ENCODE measurements at places on chromosomes 6 and 20.

DNA sequence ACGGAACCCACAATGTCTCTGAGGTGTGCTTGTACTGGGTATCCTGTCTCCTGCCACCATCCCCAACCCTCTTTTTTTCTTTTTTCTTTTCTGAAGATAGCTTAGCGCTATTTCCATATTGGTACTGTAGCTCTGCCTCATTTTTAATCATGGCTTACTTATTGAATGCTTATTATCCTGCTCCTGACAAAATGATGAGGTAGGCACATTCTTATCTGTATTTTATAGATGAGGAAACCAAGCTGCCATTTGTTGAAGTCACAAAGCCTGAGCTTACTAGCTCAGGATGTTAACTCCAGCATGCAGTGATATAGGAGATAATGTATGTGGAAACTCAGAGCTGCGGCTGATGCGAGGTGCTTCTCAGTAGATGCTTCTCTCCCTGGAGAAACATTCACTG lies 61.4 kb upstream of the GPR6 start:
- DNase-seq, result no peak

DNA sequence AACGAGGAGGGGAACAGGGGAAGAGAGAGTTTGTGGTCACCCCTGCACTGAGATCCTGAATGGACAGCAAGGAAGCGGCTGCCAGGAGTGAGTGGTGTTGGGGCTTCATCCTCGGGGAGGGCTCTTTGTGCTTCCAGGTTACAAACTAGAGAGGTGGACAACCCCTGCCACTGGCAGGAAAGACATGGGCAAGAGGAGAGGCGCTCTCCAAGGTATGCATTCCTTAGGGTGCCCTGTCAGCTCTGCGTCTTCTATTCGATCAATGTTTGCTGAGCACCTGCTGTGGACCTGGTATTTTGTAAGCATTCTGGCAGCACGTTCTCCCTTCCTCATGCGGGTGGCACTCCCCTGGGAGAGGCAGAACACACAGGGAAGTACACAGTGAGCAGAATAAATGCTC lies 93.6 kb downstream of the CDH4 start:
- DNase-seq, result no peak

DNA sequence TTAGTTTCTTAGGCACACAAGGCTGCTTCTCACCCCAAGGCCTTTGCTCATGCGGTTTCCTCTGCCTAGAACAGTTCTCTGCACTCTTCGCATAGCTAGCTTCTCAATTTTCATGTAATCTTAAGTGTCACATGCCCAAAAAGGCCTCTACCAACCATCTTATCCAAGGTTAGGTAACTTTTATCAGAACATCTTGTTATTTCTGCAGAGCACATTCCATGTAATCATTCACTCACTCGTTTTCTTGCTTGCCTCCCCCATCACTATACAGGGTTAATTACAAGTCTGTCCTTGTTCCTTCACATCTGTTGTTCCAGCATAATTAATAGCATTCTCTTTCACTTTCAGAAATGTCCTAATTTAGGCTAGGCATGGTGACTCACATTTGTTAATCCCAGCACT lies 53.8 kb downstream of the NCOA6 start:
- no peak for DNase-seq

DNA sequence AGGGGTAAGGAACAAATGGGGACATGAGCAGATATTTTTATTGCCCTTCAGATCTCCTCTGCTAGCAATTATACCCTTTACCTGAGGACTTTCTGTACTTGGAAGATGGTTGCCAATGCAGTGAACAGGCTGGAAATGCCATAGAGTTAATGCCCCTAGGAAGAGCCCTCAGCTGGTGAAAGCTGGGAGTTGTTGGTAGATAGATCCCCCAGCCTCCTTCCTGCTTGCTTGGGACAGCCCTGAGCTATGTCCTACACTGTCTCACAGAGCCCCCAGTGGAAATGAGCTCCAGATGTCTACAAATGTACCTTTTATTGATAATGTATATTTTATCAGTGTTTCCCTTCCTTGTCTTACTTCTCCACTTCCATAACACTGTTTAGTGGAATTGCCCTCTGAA lies 87.6 kb upstream of the PAK5 start:
- no peak for DNase-seq

DNA sequence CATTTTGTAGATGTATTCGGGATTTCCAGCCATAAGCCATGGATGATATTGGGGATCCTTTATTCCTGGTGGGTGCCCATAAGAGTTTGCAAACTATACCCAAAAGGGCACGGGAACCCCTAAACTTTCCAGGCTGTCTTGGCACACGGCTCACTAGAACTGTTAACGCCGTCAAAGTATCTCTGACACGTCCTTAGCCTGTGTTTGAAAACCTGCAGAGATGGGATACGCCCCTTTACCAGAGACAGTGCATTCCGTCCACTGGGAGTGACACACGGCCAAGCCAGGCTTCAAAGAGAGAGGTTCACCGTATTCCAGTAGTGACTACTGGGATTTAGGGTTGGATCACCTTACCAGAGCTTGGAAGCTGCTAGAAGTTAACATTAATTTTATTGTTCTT lies 95.0 kb downstream of the THBS2 start:
- DNase-seq, result no peak

DNA sequence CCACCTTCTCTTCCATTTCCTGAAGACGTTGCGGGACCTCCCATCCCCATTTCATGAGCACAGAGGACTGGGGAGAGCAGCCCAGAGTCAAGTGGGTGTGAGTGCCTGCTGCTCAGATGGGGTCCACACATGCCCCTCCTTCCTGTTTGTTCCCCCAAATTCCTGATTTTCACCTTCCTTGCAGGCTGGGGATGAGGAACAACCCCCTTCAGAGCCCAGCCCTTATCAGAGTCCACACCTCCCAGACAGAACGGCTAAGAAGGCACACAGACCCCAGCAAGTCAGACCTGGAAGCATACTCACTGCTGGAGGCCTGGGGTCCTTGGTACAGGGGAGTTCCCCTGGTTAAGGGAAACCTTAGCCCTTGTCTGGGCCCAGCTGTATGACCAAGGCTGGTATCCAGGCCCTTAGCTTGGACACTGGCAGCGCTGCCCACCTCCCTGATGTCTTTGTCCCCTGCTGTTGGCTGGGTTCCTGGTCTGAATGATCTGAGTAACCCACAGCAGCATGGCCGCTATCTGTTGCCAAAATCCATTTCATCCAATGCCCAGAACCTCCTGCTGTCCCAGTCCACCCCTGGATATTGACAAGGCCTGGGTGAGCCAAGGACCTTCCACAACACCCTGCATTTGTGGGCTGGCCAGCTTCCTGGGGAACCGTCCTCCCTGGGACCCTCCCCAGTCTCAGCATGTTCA lies 230.9 kb downstream of the SYNDIG1 start:
- DNase-seq, result no peak

- DNase-seq, result no peak
Observed at GRCh38 chr20:8255945-8256632, 124.0 kb downstream of the PLCB1 start.

- DNase-seq, result no peak
Observed at GRCh38 chr20:62876902-62877816, 15.5 kb upstream of the TCFL5 start.

DNA sequence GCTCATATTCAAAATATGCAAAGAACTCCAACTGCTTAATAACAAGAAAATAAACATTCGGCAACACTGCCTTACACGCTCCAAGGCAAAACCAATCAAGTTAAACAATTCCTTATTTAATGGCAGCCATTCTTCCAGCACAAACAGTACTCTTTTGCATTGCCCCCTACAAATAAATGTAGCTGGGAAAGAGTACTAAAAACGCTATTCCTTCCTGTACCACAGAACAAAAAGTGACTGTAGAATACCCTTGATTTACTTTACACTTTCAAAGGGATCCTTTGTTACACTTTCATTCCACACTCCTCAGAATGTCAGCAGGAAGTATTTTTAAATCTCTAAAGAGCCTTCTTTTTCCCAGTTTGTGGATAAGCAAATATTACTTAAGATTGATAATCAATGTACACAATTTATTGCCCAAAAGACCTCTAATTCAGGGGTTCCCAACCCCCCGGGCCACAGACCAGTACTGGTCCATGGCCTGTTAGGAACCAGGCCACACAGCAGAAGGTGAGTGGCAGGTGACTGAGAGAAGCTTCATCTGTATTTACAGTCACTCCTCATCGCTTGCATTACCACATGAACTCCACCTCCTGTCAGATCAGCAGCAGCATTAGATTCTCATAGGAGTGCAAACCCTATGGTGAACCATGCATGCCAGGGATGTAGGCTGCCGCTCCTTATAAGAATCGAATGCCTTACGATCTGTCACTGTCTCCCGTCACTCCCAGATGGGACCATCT lies 51.6 kb downstream of the MBOAT1 start:
- no peak for DNase-seq

- no peak for DNase-seq
Observed at GRCh38 chr6:113147544-113147943, 709.6 kb upstream of the MARCKS start.

GRCh38 chr20:60629206-60629605 lies 622.9 kb upstream of the CDH4 start:
- DNase-seq, result no peak

DNA sequence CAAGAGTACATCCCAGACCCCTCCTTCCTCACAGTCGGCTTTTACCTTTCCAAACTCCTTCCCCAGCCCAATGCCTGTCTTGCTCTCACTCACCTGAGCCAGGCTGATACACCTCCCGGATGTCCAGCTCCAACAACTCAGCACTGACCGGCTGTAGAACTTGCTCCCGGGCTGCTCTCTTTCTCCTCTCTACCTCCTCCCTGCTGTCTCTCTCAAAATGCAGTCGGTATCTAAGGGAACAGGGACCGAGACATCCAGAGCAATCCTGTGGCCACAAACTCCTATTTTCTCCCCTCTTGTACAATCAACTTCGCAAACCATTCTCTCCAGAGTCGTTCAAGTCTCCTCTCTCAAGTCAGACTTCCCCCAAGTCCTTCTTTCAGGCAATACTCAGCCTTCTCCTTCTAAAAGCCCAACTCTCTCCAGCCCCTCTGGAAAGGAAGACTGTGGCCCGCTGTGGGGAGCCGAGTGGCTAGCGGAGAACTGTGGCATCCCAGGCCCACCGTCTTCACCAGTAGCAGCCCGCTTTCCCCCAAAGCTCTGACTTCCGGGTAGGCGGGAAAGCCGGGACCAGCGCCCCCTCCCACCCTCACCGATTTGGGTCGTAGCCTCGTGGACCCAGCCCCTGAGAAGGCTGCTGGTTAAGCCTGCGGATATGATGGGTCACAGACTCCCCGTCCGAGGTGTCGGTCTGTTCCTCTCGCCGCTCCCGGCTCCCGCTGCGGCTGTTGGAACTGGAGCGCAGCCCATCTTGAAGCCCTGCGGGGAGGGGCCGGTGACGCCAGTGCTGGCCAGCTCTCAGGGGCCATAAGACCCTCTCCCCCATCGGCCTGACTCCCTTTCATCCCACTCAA lies 1.1 kb downstream of the GNL1 start:
- DNase-seq, result no peak

DNA sequence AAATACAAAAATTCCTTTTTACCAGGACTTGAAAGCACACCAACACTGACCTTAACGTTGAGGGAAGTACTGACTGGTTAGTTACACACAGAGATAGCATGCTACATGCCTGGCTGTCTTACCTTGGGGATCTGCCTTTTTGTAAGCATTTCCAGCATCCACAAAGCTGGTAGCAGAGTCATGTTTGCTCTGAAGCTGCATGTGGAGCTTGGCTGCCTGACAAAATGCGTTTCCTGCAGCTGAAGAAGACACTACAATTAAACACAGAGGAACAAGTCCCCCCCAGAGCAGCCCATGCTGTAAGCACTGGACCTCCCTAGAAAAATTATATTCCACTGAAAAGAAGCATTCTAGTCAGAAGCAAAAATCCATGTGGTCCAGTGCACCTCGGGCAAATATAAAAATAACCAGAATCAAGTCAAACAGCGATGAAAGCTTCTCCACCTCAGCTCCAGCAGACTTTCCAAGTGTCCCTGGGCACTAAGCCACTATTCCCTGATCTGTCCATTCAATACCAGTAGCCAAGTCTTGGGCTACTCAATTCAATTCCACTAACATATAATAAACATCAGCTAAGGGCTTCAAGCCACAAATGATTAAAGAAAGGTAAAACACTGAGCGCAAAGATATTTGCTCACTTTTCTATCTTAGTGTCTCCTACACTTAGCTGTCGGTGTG lies 24.2 kb downstream of the NAPB start:
- no peak for DNase-seq

- no peak for DNase-seq
Observed at GRCh38 chr6:53686355-53686940, 20.9 kb upstream of the KLHL31 start.

GRCh38 chr6:89079511-89080234 lies 878 bp upstream of the PNRC1 start:
- DNase-seq, result peak; percentile 73

GRCh38 chr6:108710030-108710429 lies 138.2 kb upstream of the ARMC2 start:
- DNase-seq, result no peak

- DNase-seq, result peak; percentile 3
Observed at GRCh38 chr6:13251242-13251641, 77.1 kb downstream of the TBC1D7 start.

DNA sequence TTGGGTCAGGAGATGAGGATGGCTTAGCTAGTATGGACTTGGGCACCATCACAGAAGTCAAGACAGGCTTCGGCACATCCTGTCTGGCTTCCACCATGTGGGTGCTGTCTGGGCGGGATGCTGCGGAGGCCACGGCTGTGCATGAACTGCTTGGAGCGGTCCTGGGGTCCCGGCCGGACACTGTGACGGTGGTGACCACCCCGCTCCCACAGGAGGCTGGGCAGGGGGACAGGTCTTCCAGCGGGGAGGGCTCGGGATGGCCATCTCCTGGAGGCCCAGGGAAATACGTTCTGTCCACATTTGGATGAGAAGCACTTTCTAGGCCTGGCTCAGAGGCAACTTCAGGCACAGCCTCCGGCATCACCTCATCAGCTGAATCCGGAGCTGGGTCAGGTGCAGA lies 32.1 kb upstream of the TCFL5 start:
- no peak for DNase-seq

- no peak for DNase-seq
Observed at GRCh38 chr6:111806561-111807497, 66.4 kb downstream of the FYN start.

DNA sequence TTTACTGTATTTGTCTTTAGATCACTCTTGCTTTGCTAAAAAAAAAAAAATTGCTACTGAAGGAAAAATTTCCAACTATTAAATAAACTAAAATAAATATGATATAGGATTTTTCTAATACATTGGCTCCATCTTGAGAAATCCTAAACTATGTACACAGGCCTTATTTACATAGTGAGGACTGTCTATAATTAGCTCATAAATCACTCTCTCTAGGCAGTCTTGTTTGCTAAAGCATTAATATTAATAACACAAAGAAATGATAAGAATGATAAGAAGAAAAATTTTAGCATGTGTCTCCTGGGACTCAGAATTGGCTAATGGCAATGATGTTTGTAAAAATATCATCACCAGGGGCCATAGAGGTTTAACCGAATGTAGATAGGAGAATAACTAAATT lies 13.3 kb upstream of the CRYBG1 start:
- no peak for DNase-seq
